ENCODE measurements at places on chromosomes 3 and 15.

GRCh38 chr3:36774052-36774451 lies 9.7 kb upstream of the DCLK3 start:
- no peak for DNase-seq

- no peak for DNase-seq
These were observed 109.7 kb upstream of the PDZRN3 start for GRCh38 chr3:73734211-73735089.

DNA sequence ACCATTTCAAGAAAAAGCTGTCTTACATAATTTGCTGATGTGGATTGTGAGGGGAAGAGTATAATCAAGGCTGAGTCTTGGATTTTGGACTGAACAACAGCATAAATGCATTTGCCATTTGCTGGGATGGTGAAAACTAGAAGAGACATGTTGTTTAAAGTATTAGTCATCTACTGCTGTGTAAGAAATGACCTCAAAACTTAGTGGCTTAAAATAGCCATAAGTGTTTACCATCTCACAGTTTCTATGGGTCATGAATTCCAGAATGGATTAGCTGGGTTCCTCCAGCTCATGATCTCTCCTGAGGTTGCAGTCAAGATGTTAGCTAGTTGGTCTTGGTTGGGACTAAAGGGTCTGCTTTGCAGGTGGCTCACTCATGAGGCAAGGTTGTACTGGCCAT lies 66.2 kb downstream of the SCN11A start:
- no peak for DNase-seq

GRCh38 chr3:151075869-151076562 lies 9.4 kb upstream of the MED12L start:
- no peak for DNase-seq

DNA sequence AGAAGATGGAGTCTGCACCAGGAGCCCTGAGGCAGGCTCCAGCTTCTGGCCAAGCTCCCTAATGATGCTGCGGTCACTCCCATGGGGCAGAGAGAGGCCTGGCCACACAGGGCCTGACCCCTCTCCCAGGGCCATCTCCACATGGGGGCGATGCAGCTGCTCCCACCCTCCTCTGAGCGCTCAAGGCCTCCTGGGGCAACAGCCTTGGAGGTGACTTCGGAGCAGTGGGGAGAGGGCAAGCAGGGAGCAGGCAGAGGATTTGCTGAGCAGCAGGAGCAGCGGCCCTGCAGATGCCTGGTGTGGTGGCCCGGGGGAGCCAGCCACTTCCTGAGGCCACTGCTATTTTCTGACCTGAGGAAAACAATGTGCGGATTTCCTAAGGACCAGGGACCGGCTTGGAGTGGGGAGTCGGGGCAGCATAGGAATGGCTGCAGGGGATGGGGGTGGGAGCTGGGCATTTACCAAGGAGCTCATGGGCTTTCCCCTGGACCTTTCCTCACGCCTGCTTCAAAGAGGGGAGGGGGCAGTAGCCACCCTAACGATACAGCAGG lies 81.6 kb upstream of the RPL32 start:
- no peak for DNase-seq

GRCh38 chr15:80587816-80588456 lies 107.2 kb upstream of the ABHD17C start:
- no peak for DNase-seq

GRCh38 chr15:58487041-58487723 lies 55.4 kb downstream of the LIPC start:
- no peak for DNase-seq

GRCh38 chr15:92463826-92464225 lies 70.1 kb downstream of the ST8SIA2 start:
- no peak for DNase-seq

DNA sequence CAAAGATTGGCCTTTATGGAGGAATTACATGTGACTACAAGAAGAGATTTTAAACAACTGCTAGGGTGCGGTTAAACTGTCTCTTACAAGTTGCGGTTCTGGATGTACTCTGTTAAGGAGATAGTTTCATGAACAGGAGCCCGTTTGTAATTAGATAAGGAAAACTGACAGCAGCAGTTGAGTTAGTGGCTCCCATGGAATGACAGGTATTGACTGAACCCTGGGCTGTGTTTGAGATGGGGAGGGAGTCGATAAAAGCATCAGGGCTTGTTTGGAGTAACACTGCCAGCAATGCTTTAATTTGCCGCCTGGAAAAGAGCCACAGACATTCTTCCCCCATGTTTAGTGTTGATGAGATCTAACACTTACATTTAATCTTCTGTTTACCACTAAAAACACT lies 139.9 kb downstream of the ROBO2 start:
- no peak for DNase-seq

DNA sequence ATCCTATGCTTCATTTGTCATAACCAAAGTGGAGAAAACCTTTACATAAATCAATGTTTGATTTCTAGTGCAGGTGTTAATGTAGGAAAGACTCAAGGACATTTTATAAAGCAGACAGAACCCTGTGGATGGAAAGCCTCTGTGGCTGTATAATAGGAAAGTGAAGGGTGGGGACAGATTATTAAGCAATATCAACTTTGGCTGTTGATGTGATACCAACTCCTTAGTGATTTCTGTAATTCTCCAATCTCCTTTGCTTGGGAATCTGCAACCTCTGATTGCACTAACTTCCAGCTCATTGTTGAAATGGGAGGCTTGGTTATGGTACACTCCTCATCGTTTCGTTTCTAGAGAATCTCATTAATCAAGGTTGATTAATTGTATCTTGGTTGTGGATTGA lies 29.3 kb upstream of the ADGRG7 start:
- DNase-seq: no peak

DNA sequence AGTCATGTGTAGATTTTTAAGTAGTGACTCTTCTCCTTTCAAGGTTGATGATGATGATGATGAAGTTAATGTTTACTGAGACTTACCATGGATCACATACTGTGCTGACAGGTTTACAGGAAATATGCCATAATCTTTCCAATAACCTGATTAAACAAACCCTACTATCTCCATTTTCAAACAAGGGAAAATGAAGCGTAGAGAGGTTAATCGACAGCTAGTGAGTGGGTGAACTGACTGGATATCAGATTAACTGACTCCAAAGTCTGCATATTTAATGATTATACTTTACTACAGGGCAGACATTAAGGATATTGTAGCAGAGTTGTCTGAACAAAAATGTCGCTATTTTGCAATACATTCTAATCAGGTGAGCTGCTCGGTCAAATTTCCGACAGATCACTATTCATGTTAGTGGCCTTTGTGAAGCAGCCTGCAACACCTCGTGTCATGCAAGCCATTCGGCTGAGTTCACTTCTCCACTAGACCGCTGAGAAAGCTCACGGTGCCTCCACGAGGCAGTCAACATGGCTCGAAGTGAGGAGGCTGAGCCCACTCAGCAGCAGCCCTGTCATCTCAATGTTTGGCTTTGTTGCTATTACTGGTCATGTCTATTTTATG lies 264.2 kb downstream of the NFKBIZ start:
- no peak for DNase-seq

GRCh38 chr3:102156426-102156825 lies 278.4 kb upstream of the ZPLD1 start:
- no peak for DNase-seq

DNA sequence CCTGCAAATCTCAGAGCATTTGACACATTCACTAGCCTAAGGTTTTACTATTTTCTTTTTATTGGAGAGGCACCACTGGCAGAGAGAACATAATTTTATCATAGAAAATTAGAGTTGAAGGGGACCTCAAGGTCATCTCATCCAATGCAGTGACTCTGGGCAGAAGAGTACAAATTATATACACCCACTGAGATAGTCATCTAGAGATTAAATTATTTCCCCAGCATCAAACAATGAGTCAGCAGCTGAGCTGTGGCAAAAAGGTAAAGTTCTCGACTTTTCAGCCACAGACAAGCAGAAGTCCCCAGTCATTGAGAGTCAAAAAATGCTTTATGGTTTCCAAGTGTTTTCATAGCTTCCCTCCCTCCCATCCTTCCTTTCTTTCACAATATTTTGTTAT lies 39.3 kb upstream of the SEMA6D start:
- DNase-seq: no peak

DNA sequence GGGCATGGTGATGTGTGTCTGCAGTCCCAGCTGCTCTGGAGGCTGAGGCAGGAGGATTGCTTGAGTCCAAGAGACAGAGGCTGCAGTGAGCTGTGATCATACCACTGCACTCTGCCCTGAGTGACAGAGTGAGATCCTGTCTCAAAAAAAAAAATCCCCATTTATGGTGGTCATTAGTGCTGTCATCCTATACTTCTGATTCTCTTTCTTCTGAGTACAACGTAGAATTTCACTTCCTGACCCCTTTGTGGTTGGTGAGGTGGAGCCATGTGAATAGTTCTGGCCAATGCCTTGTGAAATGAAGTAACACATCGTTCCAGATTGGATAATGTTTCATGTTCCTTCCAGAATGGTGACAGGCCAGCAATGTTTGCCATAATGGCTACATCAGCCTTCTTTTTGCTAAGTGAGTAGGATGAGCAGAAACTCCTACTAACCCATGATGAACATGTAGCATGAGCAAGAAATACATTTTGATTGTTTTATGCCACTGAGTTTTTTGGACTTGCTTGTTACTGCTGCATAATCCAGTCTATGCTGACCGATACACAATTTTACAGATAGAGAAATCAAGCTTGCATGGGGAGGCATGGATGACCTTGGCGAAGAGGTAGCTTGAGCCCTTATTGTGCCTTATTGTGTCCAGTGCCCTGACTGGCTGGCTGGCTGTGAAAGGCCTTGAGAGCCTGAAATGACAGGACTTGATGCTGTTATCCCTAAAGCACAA lies 30.9 kb upstream of the TLE3 start:
- no peak for DNase-seq

- no peak for DNase-seq
These were observed 12.4 kb downstream of the ALDH1A3 start for GRCh38 chr15:100892013-100892355.

- no peak for DNase-seq
These were observed 3.2 kb upstream of the GOLGB1 start for GRCh38 chr3:121752772-121753171.

GRCh38 chr3:190614226-190615059 lies 100.6 kb downstream of the IL1RAP start:
- DNase-seq: no peak

DNA sequence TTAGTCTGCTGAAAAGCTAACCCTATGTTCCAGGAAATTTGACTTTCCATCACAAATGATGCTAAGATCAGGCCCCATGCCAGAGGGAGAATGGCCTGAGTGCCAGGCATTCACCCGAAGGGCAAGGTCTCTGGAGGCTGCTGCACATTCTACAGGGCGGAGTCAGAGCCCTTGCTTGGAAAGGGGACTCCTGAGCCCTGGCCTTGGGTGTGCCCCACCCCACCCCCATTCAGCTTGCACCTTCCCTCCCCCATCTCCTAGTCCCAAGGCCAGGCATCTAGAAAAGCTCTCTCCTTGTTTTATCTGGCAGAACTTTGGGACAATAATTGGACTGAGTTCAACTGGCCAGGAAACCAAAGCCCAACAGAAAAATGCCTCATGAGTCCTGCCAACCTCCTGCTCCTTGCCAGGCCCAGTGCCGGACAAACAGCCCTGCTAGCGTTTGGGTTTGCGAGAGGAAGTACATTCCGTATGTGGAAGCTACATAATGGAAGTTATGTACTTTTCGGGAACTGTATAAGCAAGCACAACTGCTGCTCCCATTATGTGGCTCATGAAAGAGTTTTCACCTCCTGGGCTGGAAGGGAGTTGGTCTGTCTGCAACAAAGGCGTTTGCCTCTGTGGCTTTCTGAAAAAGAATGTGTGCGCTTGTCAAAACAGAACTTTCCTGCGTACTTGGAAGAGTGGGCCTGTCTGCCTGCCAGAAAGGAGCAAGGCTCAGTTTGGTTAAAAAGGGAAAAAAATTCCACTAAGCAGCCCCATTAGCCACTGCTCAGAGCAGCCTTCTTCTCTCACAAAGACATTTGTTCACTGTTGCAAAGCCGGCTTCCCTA lies 321.5 kb upstream of the CTNNB1 start:
- DNase-seq: no peak

DNA sequence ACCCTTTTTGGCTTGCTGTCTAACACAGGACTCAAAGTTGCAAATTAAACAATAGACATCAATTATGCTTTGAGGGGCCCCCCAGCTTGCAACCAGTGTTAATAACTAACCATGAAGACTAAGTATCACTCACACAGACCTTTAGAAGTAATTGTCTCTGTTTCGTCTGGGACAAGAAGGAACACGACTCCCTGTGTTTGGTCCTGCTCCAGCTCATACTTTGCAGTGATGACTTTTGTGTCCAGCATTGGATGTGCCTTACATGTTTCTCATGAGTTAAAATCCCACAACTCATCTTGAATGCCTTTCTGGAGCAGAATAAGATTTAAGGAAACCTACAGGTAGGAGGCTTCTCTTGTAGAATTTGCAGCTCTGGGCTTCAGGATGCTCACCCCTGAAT lies 53.1 kb downstream of the GMNC start:
- no peak for DNase-seq

- DNase-seq: no peak
These were observed 396.1 kb upstream of the ROBO2 start for GRCh38 chr3:76643623-76644304.

GRCh38 chr3:31408720-31409119 lies 124.0 kb upstream of the STT3B start:
- no peak for DNase-seq

GRCh38 chr3:51400166-51400565 lies 9.1 kb downstream of the RBM15B start:
- DNase-seq: no peak

- no peak for DNase-seq
These were observed 14.2 kb upstream of the SUCNR1 start for GRCh38 chr3:151859233-151859673.

DNA sequence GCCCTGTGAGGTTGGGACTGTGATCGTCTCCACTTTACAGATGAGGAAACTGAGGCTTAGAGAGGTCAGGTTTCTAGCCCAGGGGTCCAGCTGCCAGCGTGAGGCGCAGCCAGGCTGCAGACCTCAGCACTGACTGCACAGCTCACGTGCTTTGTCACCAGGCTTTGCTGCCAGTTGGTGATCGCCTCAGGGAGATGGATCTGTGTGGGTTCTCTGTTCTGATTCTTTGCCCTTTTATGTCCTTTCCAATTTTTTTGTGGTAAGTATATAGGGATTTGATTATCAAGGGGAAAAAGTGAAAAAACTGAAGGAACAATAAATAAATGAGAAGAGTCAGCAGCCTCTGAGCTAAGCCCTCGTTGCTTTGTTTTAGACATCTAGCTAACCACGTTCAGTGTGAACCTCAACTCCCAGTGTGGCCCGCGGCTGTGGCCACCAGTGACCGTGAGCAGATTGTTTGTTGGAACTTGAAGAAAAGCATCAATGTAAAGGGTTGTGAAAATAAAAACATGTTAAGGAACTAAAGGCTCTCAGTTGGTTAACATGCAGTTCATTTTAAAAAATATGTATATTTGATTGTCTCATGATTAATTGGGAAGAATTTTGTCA lies 117.6 kb downstream of the PDE8A start:
- DNase-seq: no peak

- DNase-seq: no peak
These were observed 23.9 kb upstream of the TRA2B start for GRCh38 chr3:185961675-185962232.

DNA sequence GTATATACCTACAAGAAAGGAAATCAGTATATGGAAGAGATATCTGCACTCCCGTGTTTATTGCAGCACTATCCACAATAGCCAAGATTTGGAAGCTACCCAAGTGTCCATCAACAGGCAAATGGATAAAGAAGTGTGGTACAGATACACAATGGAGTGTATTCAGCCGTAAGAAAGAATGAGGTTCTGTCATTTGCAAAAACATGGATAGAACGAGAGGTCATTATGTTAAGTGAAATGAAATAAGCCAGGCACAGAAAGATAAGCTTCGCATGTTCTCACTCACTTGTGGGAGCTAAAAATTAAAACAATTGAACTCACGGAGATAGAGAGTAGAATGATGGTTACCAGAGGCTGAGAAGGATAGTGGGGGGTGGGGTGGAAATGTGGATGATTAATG lies 53.1 kb downstream of the FAM81A start:
- DNase-seq: no peak

- no peak for DNase-seq
These were observed 23.8 kb upstream of the ZNF148 start for GRCh38 chr3:125398952-125399351.
